Vagina (tissue), 2 donors: ENCODE measurements at places on chromosomes 11 and 22. TPM values are rescaled to one million over a fixed set of nuclear protein-coding genes. Genes with fewer than 3 reads are reported as not detected.

PTPRCAP gene
- total RNA-seq = 18.2 TPM

EWSR1 gene
- 164 TPM for total RNA-seq

RASL10A gene
- not detected for total RNA-seq

SOX6 gene
- total RNA-seq = 4.9 TPM

- H3K27ac ChIP-seq = no peak overlapping the region
- H3K4me3 ChIP-seq = no peak overlapping the region
- H3K27me3 ChIP-seq = no peaks in the 10 kb centered on the region
- no peak for DNase-seq
Observed at GRCh38 chr22:44760476-44760875, 8.1 kb downstream of the ARHGAP8 start.

DNA sequence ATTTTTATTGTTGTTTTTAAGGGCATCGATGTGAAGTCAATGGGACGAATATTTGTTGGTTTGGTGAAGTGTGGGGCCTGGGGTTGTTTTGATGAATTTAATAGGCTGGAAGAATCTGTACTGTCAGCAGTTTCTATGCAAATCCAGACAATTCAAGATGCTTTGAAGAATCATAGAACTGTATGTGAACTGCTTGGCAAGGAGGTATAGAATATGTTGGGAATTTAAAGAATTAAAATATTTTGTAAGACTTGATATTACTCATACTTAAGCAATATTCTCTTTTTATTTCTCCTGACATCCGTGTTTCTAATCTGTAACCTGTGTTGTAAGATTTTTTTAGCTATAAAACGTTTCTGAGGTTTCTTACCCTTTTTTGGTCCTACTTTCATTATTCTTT is 61.6 kb downstream of the DYNC2H1 start:
- H3K27ac ChIP-seq = no peak overlapping the region
- no peak for DNase-seq
- no peaks in the 10 kb centered on the region for H3K27me3 ChIP-seq
- H3K4me3 ChIP-seq = no peak overlapping the region

DNA sequence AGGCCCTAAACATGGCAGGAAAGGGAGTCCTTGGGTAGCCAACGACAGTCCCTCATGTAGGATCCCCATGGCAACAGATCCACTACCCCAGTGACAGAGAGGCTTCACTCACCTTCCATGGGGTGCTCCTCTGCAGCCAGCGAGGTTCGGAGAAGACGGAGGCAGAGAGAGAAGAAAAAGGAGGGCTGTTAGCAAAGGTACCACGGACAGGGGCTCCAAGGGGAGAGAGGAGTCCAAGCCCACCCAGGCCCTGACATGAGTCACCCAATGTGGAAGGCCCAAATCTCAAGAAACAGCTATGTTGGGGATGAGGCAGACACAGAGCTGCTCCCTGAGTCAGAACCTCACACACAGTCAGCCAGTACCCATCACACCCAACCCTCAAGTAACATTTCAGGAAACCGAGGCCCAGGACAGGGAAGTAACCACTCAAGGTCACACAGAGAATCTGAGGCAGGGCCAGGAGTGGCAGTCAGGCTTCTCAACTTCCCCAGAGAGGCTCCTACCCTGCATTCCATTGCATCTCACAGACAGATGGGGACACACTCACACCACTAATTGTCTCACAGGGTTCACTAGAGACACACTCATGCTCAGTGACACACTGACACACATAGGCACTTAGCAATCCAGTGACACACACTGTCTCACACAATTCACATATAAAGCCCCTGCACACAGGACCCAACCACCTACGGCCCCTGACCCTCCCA is 25.2 kb downstream of the NRXN2 start:
- no peak overlapping the region for H3K27ac ChIP-seq
- no peaks in the 10 kb centered on the region for H3K4me1 ChIP-seq
- H3K36me3 ChIP-seq = no peaks in the 10 kb centered on the region
- no peak overlapping the region for H3K4me3 ChIP-seq
